ENCODE measurements at places on chromosomes 5 and 9.

DNA sequence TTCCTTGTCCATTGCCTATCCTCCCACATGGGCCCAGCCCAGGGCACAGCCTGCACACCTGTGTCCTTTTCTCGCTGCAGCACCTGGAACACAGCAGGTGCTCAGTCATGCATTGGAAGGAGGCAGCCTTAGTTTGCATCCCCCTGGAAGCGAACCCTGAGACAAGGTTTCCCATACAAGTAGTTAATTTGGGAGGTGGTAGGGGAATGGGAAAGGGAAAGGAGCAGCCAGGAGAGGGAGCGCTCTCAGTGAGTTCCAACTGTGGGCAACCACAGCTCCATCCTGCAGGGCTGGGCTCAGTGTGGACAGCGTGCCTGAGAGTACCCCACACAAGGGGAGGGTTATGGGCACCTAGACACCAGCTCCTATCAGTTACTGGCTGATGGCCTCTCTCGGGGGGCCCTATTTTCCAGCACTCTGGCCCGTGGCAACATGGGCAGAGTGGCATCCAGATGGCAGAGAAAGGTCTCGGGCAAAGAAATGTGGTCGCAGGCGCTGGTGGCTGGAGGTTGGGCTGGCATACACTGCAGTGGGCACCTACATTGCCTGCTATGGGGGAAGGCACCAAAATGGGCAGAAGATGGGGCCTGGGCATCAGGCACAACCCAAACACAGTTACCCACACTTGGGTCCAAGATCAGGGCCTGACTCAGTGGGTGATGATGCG, 50.1 kb downstream of the TSPAN17 start:
- no peak for DNase-seq

DNA sequence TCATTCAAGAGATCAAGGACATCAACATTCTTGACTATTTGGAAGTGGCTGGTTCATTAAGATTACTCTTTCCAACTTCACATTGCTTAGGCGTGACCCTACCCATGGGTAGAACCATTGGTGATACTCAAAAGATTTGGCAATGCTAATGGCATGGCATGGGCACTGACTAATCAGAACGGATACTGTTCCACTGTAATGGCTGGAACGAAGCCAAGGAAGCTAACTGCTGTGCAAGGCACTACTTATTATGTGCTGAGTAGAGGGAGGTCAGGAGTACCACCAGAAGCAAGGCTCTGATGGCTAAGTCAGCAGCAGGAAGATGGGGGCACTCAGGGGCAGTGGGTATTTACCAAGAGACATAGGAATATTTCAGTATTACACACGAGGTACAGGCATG, 31.9 kb downstream of the GNA14 start:
- no peak for DNase-seq

DNA sequence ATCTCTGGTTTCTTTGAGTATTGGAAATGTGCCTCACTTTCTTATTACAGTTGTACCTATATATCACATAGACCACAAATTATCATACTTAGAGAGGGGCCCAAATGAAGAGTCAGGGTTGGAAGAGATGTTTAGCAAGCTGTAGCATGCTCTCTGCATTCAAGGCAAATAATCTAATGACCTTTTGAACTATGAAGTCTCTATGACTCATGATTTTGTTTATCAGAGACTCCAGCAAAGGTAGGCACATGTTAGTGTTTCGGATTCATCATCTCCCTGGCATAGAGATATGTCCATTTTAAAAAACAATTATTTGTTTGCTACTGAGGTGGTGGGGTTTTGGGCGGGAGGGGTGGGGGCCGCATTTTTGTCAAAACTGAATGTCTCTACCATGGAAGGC, 2000.1 kb downstream of the EFNA5 start:
- no peak for DNase-seq

GRCh38 chr9:73773896-73774295, 622.2 kb downstream of the ANXA1 start:
- DNase-seq: no peak

GRCh38 chr5:179606071-179606909, 17.2 kb downstream of the HNRNPH1 start:
- no peak for DNase-seq
